KG1 (cell line): ENCODE measurements at places on chromosomes 5 and 9.

GRCh38 chr5:131545845-131546244 lies 89.2 kb downstream of the RAPGEF6 start:
- DNase-seq = no peak

- DNase-seq = no peak
These were observed 998 bp downstream of the SLC23A1 start for GRCh38 chr5:139381837-139382761.

DNA sequence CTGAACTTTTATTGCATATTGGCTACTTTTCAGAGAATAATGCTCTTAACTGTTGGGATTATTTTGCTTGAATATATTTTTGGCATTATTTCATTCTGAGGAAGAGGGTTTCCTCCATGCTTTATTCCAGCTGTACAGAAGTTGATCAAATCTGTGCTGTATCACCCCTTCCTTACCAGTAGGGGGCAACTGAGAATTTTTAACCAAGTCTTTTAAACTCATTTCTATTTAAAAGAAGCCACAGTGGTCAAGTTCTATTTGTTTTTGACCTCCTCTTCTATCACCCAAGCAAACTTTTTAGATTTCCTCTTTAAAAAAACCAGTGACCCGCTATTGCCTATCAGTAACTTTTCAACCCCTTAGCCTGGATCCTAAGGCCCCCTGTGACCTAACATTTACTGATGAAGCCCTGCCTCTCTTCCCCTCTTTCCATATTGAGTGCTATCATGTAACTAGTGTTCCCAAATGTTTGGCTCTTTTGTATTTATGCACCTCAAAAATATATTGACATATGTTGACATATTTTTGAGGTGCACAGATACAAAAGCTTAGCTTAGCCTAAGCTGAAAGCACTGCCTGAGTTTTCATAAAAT lies 80.6 kb downstream of the FBXO4 start:
- DNase-seq = no peak

DNA sequence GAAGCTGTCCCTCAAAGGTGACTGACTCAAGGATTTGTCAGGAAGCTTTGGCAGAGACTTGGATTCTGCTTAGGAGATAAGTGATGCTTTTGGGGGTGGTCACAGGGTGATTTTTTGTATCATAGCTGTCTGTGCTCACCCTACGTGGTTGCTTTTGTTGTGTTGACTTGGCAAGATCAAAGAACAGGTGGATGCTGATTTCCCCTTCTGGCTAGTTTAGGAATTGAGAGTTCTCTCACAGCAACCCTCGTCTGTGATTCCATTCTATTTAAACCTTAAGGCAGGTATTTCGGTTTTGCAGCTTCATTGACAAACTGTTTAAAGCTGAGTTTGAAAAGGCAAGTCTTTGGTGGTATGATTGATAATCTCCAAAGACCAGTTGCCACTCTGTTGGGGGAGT lies 27.2 kb downstream of the ARHGAP26 start:
- DNase-seq = no peak

DNA sequence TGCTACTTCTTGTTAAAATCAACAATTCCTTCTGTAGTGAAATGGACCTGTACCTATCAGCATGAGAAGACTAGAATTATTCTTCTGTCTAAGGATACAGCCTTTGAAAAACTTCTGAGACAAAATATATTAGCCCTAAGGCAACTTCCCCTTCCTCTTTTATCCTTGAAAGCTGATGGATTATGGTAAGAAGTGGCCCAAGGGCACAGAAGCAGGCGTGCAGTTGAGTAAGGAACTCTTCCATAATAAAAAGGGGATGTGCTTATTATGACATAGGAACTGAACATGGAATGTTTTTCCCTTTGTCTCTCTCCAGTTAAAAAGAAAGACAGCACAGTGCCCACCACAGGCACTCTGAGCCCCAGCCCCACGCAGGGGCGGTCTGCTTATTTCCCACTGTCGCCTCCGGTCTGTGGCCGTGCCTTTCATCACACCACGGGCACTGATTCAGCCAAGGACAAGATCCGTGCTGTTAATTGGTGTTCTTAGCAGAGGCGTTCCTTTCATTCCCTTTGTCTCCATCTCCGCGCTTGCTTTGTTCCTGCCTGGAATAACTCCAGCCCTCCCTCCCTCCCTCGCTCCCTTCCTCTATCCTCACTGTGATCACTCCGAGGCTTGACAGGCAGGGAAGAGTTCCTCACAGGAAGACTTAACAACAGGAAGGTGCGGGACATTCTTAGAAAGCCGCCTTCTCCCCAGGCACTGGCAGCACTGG lies 135.9 kb upstream of the OTULINL start:
- no peak for DNase-seq

DNA sequence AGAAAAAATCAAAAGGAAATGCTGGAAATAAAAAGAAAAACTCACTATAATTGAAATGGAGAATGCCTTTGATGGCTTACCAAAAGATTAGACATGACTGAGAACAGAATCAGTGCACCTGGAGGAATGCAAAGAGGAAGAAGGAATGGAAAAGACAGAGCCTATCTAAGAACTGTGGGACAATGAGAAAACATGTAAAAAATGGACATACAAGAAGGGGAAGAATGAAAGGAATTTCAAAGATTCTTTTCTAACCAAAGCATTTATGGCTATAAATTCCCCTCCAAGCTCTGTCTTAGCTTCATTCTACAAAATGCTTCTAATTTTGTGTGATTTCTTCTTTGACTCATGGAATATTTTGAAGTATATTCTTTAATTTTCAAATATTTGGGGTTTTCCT lies 47.5 kb upstream of the CLK4 start:
- no peak for DNase-seq

- DNase-seq = no peak
These were observed 15.6 kb upstream of the SLC6A19 start for GRCh38 chr5:1185629-1186350.

DNA sequence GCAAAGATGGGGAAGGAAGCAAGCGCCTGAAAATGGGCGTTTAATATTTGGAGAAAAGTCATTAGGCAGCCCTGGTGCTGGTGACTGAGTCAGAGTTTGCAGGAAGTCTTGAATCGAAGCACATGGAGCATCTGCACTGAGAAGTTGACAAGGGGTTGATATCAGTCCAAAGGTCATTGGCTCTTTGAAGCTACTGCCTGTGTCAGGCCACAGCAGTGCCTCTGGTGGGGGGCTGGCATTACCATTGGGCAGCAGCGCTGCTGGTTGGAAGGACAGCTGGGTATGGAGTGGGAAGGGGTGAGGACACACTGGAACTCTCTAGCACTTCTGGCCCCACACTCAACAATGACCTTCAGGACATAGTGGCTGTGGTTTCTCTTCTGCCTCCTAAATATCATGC lies 150.4 kb upstream of the ERCC6L2 start:
- DNase-seq = no peak

DNA sequence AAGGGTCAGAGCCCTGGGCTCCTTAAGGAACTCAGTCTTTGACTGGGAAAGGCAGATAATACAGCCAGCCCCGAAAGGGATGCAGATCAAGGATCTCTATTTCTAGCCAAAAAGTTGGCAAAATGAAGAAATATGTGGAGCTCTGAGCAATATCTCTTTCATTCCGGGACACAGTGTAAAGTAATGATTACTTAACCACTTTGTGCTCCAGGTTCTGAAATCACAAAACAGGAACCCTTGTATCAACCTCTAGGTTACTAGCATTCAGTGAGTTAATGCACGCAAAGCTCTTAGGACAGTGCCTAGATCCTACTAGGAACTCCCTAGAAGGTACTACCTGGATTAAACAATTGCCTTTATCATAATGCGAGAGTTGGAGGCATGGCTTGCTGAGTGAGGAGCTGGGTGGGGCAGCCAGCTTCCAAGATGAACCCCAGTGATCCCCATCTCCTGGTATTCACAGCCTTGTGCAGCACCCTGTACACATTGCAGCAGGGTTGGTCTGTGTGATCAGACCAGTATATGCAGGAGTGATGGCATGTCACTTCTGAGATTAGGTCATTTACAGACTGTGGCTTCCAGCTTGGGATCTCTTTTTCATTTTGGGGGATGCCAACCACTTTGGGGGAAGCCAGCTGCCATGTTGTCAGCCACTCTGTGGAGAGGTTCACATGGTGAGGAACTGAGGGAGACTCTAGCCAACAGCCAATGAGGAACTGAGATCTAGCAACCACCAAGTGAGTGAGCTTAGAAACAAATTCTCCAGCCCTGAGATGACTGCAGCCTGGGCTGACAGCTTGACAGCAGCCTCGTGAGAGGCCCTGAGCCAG lies 103.1 kb upstream of the SLC44A1 start:
- DNase-seq = no peak

DNA sequence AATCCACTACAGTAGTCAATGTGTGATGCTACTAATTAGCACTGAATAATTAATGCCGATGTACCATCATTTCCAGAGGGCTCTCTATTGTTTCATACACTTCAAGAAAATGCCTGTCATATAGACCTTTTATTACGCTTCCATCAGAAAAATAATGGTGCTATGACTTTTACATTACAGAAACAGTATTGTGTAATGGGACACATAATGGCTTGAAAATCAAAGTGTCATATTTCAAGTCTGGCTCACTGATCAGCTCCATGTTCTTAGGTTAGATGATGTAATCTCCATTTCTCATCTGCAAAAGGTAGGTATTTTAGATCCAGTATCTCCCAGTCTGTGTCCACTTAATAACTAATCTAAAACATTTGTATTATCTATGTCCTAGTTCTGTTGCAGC lies 990.6 kb upstream of the TYRP1 start:
- DNase-seq = no peak

GRCh38 chr9:129037767-129038098 lies 1.3 kb downstream of the MIGA2 start:
- no peak for DNase-seq

GRCh38 chr9:116821633-116822229 lies 134.6 kb downstream of the TRIM32 start:
- DNase-seq = no peak

- no peak for DNase-seq
These were observed 563.6 kb upstream of the CTNND2 start for GRCh38 chr5:12467799-12468198.

DNA sequence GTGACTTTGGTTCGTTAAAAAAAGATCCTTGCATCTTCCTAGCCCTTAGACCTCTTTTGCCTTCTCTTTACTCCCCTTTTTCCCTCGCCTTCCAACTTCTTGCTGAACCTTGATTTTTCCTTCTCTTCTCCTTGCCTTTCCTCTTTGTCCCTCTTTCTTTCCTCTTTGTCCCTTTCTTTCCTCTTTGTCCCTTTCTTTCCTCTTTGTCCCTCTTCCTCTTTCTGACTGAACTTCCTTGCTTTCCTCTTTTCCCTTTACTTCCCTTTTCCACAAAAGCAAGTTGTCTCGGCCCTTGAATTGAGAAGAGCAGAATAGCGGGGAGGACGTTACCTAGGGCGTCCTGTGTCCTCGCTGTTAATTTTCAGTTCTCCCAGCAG lies 1.4 kb upstream of the MLLT3 start:
- no peak for DNase-seq

DNA sequence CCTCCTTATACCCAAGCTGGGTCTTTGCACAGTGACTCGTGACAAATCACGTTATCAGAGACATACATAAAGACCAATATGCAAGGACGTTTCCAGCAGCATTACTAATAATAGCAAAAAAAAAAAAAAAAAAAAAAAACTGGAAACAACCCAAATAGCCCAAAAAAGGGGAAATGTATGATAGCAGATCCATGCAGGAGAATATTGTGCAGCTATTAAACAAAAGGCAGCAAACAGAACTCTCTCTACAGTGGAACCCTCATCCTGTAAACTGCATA lies 37.7 kb downstream of the C5orf15 start:
- DNase-seq = no peak

GRCh38 chr9:116365056-116365471 lies 211.5 kb downstream of the PAPPA start:
- no peak for DNase-seq

GRCh38 chr9:126591083-126591482 lies 22.6 kb upstream of the LMX1B start:
- DNase-seq = no peak

GRCh38 chr5:38433160-38433861 lies 123.1 kb downstream of the LIFR start:
- DNase-seq = no peak

DNA sequence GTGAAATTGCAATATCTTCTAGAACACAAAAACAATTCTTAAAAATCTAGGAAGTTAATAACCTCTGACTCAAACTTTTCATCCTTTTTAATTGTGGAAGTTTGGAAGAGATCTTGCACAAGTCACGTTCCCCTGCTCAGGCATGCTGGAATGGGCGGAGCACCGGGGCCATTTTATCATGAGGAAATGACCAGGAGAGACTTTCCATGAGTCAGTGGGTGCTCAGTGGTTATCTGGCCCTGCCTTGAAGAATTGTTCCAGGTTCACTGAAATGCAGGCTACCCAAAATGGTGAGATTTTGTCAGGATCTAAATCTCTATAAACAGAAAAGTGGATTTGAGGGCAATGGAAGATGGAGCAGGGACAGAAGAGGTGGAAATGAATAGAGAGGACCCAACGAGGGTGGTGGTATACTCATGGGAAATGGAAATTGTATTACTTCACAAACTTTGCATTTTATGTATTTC lies 61.2 kb downstream of the FYB1 start:
- no peak for DNase-seq

DNA sequence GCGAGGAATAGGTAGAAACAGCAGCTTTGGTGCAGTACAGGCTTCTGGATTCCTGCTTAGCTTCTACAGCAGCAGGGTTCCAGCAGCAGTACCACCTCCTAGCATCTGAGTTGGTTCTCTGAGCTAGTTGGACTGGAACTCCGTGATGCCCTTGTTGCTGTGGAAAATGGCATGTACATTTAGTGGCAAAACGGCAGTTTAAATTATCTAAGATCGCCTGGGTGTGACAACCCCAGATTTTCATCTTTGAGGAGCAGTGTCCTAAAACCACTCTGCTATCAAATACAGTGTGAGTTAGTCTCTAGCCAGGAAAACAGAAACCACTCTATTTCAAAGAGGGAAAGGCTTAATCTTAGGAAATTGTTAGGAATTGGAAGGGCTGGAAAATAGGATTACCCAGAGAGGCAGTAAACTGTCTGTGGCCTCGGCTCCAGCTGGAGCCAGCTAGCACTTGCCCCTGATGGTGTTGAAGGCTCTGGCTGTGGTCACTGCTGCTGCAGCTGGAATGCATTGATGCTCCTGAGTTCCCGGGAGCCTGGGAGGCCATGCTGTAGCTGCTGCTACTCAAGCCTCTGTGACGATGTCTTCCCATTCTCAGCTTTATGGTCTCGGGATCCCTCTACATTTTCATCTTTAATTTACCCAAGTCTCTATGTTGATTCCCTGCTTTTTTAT lies 29.4 kb downstream of the RAD23B start:
- DNase-seq = no peak
